ENCODE measurements at places on chromosomes 16 and 17.

DNA sequence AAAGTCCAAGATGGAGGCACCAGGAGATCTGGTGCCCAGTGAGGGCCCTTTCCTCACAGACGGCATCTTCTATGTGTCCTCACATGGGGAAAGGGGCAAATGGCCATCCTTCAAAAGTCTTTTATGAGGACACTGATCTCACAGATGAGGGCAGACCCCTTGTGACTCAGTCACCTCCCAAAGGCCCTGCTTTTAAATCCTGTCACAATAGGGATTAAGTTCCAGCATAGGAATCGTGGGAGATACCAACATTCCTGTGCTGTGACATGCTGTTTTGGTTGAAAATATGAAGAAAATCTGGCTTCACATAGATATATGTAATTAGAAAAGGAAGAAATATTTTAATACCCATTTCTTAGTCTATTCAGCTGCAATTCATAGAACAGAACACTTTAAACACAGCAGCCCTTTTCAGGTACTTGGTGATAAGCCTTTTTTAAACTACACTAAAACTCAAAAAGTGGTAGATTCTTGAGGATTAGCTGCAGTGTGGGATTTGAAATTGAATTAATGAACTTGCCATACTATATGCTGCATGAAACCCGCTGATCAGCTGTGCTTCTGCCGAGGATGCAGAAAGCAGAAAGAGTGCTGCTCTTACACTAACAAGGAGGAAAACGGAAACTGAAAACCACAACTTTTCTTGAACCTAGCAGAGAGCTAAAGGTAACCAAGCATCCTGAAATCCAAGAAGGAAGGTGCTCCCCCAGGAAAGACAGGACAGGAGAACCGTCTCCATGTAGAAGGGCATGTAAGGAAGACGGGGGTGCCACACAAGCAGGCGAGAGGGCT, 32.7 kb downstream of the VPS53 start:
- DNase-seq: peak; percentile 80

DNA sequence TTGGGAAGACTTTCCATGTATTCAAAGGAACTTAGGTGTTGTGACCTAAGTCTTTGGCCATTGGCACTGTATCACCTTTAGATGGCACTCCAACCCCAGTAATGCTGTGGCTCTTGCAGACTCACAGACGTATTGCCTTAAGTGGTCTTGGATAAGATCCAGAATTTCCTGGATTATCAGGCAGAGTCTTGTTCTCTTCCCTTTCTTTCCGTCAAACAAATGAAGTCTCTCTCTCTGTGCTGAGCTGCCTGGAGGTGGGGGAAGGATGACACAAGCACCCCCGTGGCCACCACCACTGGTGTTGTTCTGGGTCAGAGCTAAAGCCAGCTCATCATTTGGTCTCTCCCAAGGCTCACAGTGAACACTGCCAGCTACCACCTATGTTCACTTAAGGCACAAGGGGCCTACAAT, 789.9 kb upstream of the KIF2B start:
- no peak for DNase-seq

GRCh38 chr17:1197379-1197778, 17.6 kb upstream of the ABR start:
- DNase-seq: peak; percentile 68

DNA sequence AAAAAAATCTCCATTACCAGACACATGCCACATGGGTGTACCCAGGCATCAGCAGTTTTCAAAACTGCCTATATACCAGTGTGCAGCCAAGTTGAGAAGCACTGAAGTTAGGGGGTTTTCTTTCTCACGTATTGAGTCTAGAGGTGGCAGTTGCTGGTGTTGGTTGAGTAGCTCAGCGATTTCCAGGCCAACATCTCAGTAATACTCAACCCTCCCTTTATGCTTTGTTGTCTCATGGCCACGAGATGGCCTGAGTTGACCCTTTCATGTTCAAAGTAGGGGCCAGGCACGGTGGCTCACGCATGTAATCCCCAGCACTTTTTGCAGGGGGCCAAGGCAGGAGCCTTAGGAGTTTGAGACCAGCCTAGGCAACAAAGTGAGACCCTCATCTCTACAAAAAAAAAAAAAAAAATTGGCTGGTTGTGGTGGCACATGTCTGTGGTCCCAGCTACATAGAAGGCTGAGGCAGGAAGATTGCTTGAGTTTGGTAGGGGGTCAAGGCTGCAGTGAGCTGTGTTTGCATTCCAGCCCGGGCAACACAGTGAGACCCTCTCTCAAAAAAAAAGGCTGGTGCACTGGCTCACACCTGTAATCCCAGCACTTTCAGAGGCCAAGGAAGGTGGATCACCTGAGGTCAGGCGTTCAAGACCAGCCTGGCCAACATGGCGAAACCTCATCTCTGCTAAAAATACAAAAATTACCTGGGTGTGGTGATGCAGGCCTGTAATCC, 10.8 kb downstream of the LRRC3C start:
- DNase-seq: no peak

- no peak for DNase-seq
These were observed 13.2 kb upstream of the RGS9 start for GRCh38 chr17:65123757-65124675.

GRCh38 chr16:49876716-49877129, 20.8 kb upstream of the ZNF423 start:
- peak; percentile 81 for DNase-seq
